ENCODE measurements at places on chromosomes 7 and 10.

DNA sequence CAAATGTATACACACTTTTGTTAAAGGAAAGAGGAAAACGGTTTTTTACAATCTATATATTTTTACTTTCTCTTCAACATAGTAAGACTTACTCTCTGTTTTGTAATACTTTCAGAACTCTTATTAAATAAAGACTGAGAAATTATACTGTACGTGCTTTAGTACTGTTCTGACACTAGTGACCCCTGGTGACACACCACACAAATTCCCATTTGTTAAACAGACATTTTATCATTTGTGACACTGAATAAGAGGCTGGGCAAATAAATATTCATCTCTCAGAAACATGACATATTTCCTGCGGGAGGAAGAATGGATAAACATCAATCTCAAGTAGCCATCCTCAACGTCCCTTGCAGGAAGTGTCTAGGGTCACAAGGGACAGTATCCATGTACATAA is 68.9 kb upstream of the ZNF33B start:
- no peak for DNase-seq

DNA sequence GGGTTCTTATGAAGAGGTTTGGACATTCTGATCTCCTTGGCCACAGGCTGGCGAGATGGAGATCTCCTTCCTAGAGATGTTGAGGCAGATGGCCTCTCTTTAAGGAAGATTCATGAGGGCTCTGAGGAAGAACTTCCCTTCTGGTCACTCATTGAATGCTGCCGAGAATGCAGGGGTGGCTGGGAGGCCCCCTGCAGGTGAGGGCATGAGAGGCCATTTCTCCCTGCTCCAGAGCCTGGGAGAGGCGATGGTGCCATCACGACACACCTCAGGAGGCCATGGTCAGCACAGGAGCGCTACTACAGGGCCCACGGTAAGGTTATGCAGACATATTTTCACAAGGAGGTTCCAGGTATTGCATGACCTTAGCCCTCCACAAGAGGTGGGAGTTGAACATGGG is 40.2 kb downstream of the CXCL12 start:
- no peak for DNase-seq

DNA sequence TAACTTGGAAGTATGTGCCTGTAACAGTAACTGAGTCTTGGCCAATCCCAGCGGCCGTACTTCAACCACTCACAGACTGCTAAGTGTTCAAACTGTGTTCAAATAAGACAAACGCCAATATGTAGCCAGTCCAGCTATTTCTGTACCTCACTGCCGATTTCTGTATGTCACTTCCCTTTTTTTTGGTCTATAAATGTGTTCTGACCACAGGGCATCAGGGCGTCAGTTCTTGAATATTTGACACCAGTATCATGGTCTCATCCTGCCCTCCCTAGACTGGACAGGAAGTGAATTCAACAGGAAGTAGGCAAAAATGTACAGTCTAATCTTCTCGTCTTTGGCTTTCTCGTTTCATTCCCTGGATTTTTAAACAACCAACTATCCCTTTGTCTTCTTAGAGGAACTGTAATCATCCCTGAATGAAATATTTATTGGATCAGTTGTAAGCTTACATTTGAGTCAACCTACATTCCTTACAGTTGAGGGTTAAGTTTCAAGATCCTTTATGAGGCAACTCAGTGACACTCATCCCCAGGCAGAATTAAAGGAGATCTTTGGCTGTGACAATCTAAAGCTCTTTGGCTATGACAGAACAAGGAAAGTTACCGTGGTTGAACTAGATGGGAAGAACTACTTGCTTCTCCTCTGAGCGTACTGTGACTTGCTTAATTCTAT is 232.7 kb downstream of the NSUN6 start:
- no peak for DNase-seq

GRCh38 chr10:78664929-78665553 is 403.7 kb upstream of the ZMIZ1 start:
- DNase-seq: no peak

All from heart right ventricle (tissue), 16 donors.